ENCODE measurements at places on chromosomes 11 and 22.

GRCh38 chr11:8699903-8700302, 17.3 kb downstream of the RPL27A start:
- no peak for DNase-seq

GRCh38 chr11:64590763-64591221, at the start of gene SLC22A12:
Gene SLC22A12, plus strand, starts transcription at chr11:64591220. Its CDS starts 337 bp downstream, at chr11:64591557.
- DNase-seq = no peak

DNA sequence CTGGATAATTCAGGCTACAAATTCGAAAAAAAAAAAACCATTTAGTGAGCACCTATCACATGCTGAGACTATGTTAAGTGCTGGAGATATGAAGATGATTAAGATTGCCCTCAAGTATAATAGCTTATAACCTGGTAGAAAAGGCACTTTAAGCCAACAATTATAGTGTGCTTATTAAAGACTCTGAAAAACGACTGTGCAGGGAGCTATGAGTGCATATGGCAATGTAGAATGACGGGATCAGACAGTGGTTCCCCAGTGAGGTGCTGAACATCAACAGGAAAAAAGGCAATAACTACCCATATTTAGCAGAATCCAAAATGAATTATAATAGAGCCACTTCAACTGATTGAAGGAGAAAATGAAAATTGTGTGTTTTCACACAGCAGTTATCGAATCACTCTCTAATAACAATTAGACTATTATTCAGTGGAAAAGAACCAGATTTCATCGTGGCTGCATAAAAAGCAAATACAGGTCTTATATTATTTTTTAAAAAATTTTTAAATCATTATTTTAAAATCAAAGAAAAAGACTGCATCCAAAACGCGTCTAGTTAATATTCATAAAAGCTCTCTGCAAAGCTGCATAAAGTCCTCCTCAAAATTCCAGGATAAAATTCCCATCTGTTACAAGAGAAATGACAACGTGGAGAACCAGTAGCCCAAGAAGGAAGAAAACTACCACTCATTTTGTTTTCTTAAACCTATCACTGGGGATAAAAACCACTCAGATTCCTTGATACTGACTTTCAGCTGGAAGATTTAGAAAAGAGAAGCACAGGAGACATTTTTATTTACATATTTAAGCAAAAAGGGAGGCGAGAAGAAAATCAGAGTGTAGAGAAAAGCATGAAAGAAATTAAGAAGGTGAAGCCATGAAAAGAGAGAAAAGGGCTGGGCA, 1.1 kb downstream of the MTMR2 start:
- no peak for DNase-seq

- DNase-seq = no peak
These were observed 396.4 kb upstream of the CCDC90B start for GRCh38 chr11:83682611-83682973.

DNA sequence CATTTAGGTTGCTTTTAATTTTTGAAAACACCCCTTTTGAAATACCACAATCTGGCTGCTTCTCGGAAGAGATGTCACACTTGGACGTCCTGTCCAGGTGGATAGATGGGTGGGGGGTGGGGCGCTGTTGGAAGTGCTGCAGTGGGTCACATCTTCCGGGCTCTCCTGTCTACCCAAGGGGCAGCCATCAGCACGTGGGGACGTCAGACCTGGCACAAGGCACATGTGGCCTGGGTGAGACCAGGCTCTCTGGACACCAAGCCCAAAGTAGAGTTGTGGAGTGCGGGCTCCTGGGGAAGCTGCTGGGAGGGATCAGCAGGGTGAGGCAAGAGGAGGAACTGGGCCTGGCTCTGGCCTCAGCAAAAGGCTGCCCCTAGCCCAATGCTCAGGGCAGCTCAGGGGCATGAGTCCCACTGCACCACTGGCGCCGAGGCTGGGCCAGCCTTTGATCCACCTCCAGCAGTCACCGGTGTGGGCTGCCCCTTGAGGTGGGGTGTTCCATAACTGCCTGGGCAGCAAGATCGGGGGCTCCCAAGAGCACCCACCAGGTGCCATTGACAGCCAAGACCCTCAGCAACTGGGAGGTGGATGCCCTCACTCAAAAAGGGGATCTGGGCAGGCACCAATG, 68.6 kb upstream of the CCND1 start:
- DNase-seq = no peak

GRCh38 chr11:103927535-103927934, 108.9 kb upstream of the DDI1 start:
- no peak for DNase-seq

GRCh38 chr22:48885919-48886305, 941.8 kb downstream of the BRD1 start:
- no peak for DNase-seq

DNA sequence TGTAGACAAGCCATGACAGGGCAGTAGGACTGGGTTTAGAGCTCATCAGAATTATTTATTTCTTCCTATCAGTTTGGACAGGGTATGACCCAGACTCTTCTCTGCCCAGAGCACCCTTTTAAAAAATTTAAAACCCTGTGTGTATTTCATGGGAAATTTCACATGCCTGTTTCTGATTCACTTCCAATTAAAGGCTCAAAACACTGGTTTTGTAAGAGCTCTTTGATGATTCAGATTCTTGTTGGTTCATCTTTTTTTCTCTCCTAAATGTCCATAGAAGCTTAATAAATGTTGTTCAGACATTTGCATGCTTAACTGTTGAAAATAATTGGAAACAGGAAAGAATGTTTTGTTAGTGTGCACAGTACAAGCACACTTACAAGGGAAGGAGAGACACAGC, 13.8 kb downstream of the FLI1 start:
- no peak for DNase-seq

DNA sequence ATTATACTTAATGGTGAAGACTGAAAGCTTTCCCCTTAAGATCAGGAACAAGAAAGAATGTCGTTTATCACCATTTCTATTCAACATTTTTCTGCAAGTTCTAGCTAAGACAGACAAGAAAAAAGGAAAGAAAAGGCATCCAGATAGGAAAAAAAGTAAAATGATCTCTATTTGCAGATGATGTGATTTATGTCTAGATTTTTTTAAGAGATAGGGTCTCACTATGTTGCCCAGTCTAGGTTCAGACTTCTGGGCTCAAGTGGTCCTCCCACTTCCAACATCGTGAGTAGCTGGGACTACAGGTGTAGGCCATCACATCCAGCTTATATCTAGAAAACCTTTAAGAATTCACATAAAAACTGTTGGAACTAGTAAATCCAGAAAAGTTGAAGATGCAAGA, 51.4 kb upstream of the ADORA2A start:
- no peak for DNase-seq

GRCh38 chr11:19849947-19850593, 137.4 kb downstream of the NAV2 start:
- DNase-seq = no peak

DNA sequence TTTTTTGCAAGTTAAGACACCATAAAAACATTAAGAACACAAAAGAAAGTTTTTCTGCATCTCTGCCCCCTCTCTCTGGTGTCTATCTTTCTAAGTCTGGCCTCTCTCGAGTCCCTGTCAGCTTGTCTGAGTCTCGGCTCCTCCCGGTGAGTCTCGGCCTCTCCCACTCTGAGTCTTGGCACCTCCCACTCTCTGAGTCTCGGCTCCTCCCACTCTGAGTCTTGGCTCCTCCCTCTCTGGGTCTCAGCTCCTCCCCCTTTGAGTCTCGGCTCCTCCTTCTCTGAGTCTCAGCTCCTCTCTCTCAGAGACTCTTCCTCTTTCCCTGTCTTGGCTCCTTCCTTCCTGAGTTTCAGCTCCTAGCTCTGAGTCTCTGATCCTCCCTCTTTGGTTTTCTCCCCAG, 72.5 kb upstream of the AMPD3 start:
- DNase-seq = no peak

DNA sequence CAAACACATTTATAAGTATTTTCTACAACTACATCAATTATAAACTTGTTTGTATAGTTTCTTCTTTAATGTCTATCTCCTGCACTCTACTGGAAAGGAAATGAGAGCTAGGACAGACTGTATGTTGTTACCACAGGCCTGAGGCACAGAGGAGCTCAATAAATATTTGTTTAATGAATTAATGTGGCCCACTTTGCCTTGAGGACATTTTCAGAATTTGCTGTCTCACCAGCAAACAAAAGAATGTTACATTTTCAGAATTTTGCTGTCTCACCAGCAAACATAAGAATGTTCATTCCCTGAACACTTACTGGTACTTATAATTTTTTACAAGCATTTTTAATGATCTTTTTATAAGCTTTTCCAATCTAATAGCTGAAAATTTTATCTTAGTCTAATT, 41.9 kb upstream of the WNT7B start:
- no peak for DNase-seq

DNA sequence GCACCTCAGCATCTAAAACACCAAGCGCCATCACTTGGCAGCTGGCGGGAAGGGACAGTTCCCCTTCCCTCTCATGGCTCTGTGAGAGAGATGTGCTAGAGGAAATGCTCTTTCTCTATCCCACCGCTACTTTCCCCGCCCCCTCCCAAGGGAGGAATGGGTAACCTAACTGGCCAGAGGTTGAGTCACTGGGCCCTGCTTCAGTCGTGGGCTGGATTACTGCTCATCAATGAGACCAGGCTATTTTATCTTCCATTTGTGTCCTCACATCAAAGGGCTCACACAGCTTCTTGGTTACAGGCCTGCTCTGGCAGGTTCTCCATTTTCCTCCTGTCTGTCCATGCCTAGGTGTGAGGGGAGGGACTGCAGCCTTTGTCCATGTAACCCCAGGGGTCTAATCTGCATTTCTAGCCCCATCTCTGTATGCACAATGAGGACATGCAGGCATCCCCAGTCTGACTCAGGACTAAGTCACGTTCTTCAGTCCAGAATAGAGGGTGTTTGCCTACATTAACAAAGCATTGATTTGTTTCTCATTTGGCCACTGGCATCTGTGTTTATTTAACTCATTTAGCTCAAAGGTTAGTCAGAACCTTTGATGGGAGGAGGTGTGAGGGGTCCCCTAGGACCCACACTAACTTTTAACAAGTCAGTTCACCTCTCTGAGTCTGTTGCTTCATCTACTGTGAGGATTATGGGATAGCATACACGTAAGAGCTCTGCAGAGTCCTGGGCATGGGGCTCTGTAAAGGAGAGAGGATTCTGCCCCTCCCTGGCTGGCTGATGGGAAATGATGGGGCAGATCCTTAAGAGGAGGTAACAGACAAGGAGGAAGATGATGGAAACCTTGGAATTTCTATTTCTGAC, 99.1 kb downstream of the XRRA1 start:
- DNase-seq = no peak

DNA sequence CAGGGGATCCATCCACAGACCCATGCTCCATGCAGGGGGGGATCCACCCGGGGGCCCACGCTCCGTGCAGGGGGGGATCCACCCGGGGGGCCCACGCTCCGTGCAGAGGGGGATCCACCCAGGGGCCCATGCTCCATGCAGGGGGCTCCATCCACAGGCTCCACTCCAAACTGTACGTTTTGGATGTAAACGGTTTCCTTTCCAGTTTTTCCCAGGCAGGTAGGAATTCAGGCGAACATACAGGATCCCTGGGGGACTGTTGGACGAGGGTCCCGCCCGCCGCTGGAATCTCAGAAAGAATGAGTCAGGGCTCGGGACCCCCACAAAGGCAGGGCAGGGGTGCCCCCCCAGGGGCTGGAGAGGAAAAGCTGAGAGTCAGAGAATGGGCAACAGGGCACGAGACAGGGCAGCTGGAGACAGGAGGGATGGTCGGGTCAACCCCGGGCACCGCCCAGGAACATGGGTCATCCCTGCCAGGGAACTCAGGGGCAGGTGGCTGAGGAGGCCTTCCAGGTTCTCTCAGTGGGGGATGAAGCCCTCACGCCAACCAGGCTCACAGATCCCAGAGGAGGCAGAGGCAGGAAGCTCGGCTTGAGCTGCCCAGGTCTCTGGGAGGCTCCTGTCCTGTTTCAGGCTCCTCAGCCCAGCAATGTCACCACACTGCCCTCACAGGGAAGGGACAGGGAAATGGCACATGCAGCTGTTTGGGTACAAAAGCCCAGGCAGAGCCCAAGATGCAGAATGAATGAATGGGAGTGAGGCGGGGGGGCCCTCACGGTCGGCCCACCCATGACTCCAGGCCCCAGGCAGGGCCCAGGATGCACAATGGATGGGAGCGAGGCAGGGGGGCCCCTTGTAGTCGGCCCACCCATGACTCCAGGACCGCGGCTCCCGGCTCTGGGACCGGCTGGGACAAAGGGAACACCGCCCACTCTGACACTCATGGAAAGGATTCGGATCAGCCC, 200.2 kb downstream of the BRD1 start:
- no peak for DNase-seq

DNA sequence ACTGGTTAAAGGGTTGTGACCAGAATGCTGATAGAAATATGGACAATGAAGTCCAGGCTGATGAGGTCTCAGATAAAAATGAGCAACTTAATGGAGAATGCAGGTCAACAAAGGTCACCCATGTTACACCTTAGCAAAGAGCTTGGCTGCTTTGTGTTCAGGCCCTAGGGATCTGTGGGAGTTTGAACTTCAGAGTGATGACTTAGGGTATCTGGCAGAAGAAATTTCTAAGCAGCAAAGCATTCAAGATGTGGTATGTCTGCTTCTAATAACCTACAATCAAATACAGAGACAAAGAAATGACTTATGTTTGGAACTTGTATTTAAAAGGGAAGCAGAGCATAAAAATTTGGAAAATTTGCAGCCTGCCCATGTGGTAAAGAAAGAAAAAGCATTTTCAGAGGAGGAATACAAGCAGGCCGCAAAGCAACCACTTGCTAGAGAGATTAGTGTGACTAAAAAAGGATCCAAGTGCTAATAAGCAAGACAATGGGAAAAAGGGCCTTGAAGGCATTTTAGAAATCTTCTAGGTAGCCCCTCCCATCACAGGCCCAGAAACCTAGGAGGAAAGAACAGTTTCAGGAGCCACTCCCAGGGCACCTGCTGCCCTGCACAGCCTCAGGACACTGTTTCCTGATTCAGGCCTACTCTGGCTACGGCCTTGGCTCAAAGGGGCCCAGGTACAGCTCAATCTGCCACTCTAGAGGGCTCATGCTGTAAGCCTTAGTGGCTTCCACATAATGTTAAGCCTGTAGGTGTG, 41.3 kb downstream of the TNKS1BP1 start:
- no peak for DNase-seq

DNA sequence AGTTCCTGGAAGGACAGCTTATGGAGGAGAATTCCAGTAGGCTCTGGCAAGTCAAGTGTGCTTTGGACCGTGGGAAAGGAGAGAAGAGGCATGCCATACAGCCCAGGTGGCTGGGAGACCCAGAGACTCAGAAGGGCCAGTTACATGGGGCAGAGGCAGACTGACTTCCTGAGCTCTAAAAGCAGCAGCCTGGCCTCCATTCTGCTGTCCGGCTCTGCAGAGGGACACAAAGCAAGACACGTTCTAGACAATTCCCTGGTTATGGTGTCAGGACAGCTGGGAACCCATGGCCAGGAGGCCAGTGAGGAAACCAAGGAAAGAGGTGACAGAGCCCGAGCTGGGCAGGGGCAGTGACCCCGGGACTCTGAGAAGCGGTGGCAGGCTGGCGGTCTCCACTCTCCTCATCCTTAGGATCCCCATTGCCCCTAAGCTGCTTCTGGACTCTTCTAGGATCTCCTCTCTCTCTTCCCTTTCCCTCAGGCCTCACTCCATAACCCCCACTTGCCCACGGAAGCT, 2.7 kb downstream of the CPT1B start:
- no peak for DNase-seq

GRCh38 chr11:83115026-83115425, 41.9 kb upstream of the PCF11 start:
- DNase-seq = no peak

Data from activated T-cell treated with anti-CD3 and anti-CD28 coated beads for 48 hours (primary cell).